ENCODE measurements at places on chromosomes 11 and 22.

DNA sequence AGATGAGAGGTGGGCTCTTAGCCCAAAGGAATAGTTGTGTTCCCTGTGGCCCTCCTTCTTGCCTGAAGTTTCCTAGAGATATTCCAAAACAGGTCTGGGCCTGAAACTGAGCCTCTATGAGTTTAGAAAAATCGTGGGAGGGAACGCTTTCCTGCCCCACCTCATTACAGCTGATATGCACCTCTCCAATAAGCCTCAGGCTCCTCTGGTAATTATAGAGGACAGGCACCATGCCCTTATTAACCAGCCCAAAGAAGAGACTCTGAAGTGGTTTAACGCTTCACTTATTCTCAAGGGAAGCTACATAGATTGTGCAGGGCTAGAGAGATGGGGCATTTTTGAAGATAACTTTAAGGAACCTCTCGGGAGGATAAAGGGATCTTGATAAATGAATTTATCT lies 3.4 kb upstream of the MPZL2 start:
- H3K36me3 ChIP-seq, result no peaks in the 10 kb centered on the region
- no peak overlapping the region for H3K27ac ChIP-seq
- no peak overlapping the region for H3K4me3 ChIP-seq
- H3K27me3 ChIP-seq, result no peaks in the 10 kb centered on the region
- DNase-seq, result no peak

- no peak overlapping the region for H3K4me3 ChIP-seq
- peaks cover 72% of the 10 kb centered on the region for H3K36me3 ChIP-seq
- H3K27me3 ChIP-seq, result no peaks in the 10 kb centered on the region
- no peak overlapping the region for H3K27ac ChIP-seq
- DNase-seq, result no peak
Measured at GRCh38 chr22:41659941-41660340, 28.7 kb downstream of the SNU13 start.

- peaks cover 24% of the 10 kb centered on the region for H3K27me3 ChIP-seq
- DNase-seq, result no peak
- no peaks in the 10 kb centered on the region for H3K36me3 ChIP-seq
- H3K27ac ChIP-seq, result no peak overlapping the region
Measured at GRCh38 chr11:2149864-2150847, 10.9 kb downstream of the INS start.

DNA sequence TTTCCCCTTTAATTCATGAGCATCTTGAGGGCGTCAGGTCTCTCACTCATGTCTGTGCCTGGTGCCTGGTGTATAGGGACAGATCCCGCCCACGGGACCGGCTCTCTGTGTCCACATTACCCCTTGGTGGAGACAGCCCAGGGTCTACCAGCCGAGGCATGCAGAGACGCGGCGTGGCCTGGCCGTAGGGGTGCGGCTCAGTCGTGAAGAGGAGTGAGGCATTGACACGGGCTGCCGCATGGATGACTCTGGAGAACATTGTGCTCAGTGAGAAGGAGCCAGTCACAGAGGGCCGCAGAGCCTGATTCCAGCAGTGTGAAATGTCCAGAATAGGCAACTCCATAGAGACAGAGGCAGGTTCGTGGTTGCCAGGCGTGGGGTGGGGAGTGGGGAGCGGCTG lies 209.8 kb downstream of the TBC1D22A start:
- H3K4me3 ChIP-seq, result no peak overlapping the region
- no peaks in the 10 kb centered on the region for H3K4me1 ChIP-seq

- DNase-seq, result no peak
- H3K4me1 ChIP-seq, result no peaks in the 10 kb centered on the region
- no peak overlapping the region for H3K4me3 ChIP-seq
- no peak overlapping the region for H3K27ac ChIP-seq
Measured at GRCh38 chr11:10327254-10327653, 22.4 kb downstream of the ADM start.

GRCh38 chr11:75855206-75855605 lies 40.2 kb downstream of the UVRAG start:
- no peak overlapping the region for H3K4me3 ChIP-seq
- no peaks in the 10 kb centered on the region for H3K27me3 ChIP-seq
- peaks cover 3% of the 10 kb centered on the region for H3K4me1 ChIP-seq
- DNase-seq, result no peak
- no peaks in the 10 kb centered on the region for H3K36me3 ChIP-seq
- no peak overlapping the region for H3K27ac ChIP-seq

- H3K27ac ChIP-seq, result no peak overlapping the region
- H3K4me1 ChIP-seq, result no peaks in the 10 kb centered on the region
- DNase-seq, result no peak
- H3K36me3 ChIP-seq, result no peaks in the 10 kb centered on the region
Measured at GRCh38 chr11:37409124-37409523, 811.1 kb upstream of the RAG2 start.

GRCh38 chr22:49090853-49091135 lies 736.9 kb downstream of the BRD1 start:
- no peaks in the 10 kb centered on the region for H3K4me1 ChIP-seq
- DNase-seq, result no peak
- H3K27me3 ChIP-seq, result no peaks in the 10 kb centered on the region
- no peak overlapping the region for H3K27ac ChIP-seq
- no peaks in the 10 kb centered on the region for H3K36me3 ChIP-seq
- no peak overlapping the region for H3K4me3 ChIP-seq

DNA sequence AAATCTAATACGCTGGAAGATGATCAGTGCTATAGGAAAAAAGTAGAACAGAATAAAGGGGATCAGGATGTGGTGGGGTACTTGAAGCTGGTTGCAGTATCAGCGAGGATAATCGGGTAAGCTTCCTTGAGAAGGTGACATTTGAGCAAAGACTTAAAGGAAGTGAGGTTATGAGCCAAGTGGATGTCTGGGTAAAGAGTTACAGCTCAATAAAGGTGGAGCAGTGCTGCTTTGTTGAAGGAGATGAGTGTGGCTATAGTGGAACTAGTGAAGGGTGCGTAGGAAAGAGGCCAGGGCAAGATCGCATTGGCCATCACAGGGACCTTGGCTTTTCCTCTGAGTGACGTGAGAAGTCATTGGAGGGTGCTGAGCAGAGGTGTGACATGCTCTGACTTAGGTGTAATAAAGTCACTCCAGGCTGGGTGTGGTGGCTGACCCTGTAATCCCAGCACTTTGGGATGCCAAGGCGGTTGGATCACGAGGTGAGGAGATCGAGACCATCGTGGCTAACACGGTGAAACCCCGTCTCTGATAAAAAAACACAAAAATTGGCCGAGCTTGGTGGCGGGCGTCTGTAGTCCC lies 2.3 kb upstream of the SYVN1 start:
- H3K27me3 ChIP-seq, result no peaks in the 10 kb centered on the region
- peaks cover 31% of the 10 kb centered on the region for H3K4me1 ChIP-seq
- H3K4me3 ChIP-seq, result no peak overlapping the region
- peaks cover 14% of the 10 kb centered on the region for H3K36me3 ChIP-seq
- DNase-seq, result no peak

DNA sequence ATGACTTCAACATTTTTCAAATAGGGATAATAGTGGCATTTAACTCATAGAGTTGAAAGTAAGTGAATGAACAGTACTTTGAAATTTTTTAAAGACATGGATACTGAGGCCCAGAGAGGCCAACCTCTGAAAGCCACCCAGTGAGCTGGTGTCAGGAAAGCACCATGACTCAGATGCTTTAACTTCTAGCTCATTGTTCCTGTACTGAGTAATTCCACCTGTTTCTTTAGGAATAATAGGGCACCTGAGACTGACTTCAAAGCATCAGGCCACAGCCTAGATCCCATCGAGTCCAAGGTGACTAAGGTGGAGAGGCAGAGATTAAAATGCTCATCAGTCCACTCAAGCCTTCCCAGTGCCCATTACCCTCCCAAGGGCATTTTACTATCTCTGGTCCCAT lies 491.8 kb upstream of the TENM4 start:
- no peaks in the 10 kb centered on the region for H3K4me1 ChIP-seq
- no peaks in the 10 kb centered on the region for H3K27me3 ChIP-seq
- H3K4me3 ChIP-seq, result no peak overlapping the region
- H3K36me3 ChIP-seq, result no peaks in the 10 kb centered on the region
- H3K27ac ChIP-seq, result no peak overlapping the region

DNA sequence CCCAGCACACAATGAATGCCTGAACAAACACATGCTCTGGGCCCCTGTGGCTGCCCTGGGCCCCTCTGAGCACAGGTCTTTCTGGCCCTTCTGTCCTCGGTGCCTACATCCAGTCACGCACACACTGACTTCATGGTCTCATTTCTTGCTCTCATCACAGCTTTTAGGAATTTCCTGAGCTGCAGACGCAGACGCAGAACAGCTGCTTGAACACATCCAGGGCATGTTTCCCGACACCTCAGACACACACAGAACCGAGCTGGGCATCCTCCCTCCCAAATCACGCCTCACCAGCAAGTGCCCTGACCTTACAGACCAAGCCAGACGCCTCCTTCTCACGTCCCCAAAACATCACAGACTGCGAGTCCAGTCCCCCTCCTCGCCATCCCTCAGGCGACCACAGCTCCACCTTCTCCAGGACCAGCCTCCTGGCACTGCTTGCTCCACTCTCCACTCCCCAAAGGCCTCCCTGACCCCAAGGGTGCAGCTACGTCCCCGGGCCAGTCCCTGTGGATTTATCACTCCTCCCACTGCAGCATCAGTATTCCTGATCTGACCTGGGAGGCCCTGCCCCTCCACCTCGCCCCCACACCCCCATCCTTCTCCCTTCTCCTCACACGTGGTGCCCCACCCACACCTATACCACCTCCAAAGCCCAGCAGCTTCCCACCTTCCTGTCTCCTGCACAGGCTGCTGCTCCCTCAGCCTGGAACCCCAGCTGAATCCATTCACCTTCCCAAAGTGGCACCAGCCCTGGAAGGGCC lies 12.9 kb downstream of the SIRT3 start:
- H3K4me3 ChIP-seq, result no peak overlapping the region
- H3K27me3 ChIP-seq, result no peaks in the 10 kb centered on the region
- no peaks in the 10 kb centered on the region for H3K4me1 ChIP-seq
- peaks cover 6% of the 10 kb centered on the region for H3K36me3 ChIP-seq
- no peak overlapping the region for H3K27ac ChIP-seq

- no peaks in the 10 kb centered on the region for H3K36me3 ChIP-seq
- H3K27me3 ChIP-seq, result no peaks in the 10 kb centered on the region
- H3K4me3 ChIP-seq, result no peak overlapping the region
- peaks cover 54% of the 10 kb centered on the region for H3K4me1 ChIP-seq
- H3K27ac ChIP-seq, result no peak overlapping the region
Measured at GRCh38 chr22:35307892-35308291, 8.2 kb downstream of the TOM1 start.

GRCh38 chr11:115617767-115618166 lies 113.6 kb upstream of the CADM1 start:
- H3K4me3 ChIP-seq, result no peak overlapping the region
- no peaks in the 10 kb centered on the region for H3K4me1 ChIP-seq
- no peak for DNase-seq
- H3K27me3 ChIP-seq, result no peaks in the 10 kb centered on the region

- peak; percentile 83 for DNase-seq
- peaks cover 42% of the 10 kb centered on the region for H3K4me1 ChIP-seq
- peak within 1 kb of the TSS; percentile 88 for H3K27ac ChIP-seq
- H3K4me3 ChIP-seq, result peak within 1 kb of the TSS; percentile 98
Measured at GRCh38 chr11:313787-314553, at the start of gene IFITM1. TSS of gene IFITM1 (plus strand) at chr11:314040. CDS start at chr11:314171, 131 bp downstream.

DNA sequence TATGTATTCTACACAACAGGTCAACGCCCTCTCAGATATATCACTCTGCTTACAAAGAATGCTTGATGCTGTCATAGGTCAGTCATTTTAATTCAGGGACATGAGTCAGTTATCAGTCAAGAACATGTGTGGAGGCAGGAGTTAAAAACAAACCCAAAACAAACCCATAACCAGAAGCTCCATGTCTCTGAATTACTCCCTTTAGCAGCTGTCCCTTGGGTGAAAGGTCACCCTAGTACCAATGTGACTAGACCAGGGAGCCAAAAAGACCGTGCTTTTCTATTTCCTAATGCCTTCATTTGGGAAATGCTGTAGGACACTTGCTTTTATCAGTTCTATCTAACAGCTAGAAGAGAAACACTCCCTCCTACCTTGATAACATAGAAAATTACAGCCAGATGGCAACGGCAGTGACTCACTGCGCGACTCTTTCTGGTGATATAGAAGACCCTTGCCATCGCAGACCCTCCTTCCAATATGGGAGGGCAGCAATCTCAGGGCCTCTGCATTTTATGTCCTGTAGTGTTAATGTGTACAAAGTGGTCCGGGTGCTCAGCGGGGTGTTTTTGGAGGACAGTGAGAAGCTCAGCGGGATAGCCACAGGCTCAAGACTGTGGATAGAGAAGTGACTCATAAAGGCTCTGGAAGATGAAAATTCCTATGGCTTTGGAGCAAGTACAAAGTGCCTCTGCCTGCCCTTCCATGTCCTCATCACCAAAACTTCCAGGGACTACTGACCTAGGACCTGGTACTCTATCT lies 24.8 kb downstream of the APOL5 start:
- no peaks in the 10 kb centered on the region for H3K36me3 ChIP-seq
- no peak for DNase-seq
- H3K4me3 ChIP-seq, result no peak overlapping the region
- no peaks in the 10 kb centered on the region for H3K4me1 ChIP-seq
- no peak overlapping the region for H3K27ac ChIP-seq
- H3K27me3 ChIP-seq, result no peaks in the 10 kb centered on the region

DNA sequence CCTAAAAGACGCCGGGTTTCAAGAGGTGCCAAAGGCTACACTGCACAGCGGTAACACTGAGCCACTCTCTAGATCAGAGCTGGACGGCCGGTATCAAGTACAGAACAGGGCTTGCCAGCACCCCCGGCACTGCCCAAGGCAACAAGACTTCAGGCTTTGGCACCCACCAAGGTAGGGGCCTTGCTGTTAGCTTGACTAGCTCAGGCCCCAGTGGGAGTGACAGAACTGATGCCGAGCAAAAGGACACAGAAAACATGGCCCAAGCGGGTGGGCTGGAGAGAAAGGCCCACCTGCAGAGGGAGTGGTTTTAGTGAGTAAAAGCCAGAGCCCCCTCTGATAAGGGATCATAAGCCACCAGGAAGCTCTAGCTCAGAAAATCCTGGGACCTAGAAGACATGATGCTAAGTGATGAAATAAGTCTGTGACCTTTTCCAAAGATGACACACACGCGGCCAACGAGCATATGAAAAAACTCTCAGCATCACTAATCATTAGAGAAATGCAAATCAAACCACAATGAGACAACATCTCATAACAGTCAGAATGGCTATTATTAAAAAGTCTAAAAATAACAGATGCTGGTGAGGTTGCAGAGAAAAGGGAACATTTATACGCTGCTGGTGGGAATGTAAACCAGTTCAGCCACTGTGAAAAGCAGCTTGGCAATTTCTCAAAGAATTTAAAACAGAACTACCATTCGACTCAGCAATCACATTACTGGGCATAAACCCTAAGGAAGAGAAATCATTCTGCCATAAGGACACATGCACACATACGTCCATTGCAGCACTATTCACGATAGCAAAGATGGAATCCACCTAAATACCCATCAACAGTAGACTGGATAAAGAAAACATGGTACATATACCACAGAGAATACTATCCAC lies 12.9 kb downstream of the EHD1 start:
- H3K4me1 ChIP-seq, result peaks cover 100% of the 10 kb centered on the region
- peaks cover 16% of the 10 kb centered on the region for H3K36me3 ChIP-seq
- H3K27me3 ChIP-seq, result no peaks in the 10 kb centered on the region
- no peak for DNase-seq
- peak overlapping the region; percentile 75 for H3K27ac ChIP-seq

- no peaks in the 10 kb centered on the region for H3K27me3 ChIP-seq
- DNase-seq, result no peak
- H3K4me3 ChIP-seq, result no peak overlapping the region
- no peaks in the 10 kb centered on the region for H3K36me3 ChIP-seq
- H3K4me1 ChIP-seq, result no peaks in the 10 kb centered on the region
Measured at GRCh38 chr11:126115127-126115495, 52.4 kb upstream of the CDON start.
